ENCODE measurements at places on chromosomes 3 and 15.

DNA sequence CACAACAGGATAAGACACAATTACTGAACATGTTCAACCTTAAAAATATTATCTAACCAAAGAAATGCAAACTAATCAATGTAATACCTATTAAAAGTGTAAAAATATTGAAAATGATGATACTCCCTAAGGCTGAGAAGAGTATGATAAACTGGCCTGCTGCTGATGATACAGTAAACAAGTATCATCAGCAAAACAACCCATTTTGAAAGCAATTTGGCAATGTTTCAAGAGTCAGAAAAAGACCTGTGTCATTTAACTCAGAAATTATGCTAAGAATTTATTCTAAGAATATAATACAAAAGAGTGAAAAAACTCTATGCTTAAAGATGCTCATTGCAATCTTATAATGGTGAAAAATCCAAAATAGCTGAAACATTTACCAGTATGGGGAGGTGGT, 22.1 kb downstream of the CCDC191 start:
- DNase-seq: no peak

DNA sequence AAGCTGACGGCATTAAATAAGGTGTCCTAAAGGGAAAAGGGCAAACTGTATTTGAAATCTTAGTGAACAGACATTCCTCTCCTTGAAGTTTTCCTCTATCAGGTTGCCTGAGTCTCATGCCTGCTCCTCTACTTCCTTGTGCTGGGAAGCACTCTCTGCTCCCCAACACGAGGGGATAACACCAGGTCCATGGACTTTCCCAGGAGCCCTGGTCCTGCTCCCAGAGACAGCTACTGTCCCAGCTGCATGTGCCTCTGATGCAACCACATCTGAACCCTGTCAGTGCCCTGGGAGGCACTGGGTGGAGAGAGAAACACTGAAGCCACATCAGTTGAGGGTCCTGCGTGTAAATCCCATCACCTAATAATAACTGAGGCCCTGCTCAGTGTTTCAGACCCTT, 7.4 kb downstream of the TLR9 start:
- DNase-seq: no peak

- DNase-seq: no peak
Observed at GRCh38 chr15:60593170-60593478, 114.2 kb upstream of the ICE2 start.

DNA sequence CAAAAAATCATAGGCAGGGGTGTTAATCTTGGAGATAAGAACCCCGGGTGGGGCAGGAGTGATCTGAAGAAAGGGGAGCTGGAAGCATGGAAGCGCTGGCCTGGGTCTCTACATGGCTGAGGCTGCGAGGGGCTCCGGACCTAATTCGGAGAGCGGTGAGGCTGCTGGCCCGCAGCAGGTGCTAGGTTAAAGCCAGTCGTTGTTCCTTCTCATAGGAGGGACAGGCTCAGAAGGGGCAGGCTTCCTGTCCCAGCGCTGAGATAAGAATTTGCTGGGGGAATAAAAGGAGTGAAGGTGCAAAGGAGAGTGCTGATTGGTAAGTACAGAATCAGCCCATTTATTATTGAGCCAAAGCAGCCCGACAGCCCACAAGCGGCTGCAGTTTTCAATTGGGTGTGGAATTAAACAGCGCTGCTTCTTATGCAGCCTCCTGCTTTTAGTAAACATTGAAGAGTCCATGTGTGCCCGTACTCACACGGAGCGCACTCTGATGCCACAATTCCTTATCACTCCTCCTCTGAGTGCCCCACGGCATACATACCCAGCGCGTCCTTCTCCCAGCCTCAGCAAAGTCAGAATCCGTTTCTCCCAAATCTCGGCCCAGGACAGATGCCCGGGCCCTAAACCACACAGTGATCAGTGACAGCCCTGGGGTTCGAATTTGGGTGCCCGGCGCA, 17.1 kb downstream of the CHST13 start:
- DNase-seq: no peak

- no peak for DNase-seq
Observed at GRCh38 chr3:49718858-49719213, 648 bp downstream of the AMIGO3 start.
